ENCODE measurements at places on chromosomes 16 and 17.
A peak's percentile ranks its signal among the peaks of the same experiment; 100 is the strongest.

DNA sequence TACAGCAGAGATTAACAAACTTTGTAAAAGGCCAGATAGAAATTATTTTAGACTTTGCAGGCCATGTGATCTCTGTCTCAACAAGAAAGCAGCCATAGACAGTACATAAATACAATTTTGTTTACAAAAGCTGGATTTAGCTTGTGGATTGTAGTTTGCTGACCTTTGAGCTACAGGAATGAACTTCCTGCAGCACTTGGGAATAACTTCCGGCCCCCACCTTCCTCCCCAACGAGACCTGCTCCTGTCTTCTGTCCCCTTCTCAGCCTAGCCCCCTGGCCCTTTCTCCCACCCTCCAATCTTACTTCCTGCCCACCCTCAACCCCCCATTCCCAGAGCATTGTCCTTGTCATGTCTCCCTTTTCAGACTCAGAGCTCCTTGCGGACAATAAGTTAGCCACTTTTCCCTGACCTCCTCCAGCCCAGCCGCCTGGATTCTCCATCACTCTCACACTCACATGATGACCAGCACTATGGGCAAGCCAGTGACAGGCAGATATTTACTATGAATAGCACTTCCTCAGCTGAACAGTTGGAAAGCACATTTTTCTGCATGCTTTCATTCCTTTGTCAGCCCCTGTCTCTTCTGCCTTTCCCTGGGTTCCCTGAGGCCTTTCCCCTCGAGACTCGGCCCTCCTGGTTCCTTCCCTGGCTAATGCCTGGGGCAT, 27.6 kb upstream of the DLX3 start:
- DNase-seq = peak; percentile 53

DNA sequence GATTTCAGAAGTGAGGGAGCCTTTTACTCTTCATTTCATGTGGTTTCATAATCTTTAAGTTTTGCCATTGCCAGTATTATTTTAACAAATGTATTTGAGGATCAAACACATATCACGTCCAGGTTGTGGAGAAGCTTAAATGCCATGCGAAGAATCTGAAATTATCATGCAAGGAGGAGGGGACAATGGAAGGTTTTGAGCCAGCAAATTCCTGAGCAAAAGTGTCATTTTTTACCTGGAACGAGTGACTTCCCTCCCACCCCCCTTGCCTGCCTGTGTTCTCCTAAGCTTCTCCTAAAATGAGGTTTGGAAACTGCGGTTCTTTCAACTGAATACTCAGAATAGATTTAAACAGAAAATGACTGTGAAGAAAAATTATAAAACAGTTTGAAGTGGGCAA, 77.6 kb downstream of the C16orf95 start:
- DNase-seq = no peak

GRCh38 chr17:75069783-75070182, 18.0 kb upstream of the SLC16A5 start:
- DNase-seq = peak; percentile 53

DNA sequence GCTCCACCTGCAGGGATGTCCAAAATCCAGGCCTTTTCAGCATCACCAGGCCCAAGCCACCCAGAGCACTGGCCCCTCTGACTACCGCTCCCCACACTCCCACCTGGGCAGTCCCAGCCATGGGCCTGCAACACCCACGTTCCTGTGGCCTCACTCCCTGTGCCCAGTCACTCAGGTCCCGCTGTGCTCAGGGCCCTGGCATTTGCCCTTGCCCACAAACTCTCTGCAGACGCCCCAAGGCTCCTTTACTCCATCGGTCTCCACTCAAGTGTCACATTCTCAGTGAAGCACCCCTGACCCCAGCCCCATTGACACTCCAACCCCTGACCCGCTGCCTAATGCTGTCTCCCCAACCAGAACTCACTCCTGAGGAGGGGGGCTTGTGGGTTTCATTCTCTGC, 23.6 kb downstream of the MPG start:
- no peak for DNase-seq

GRCh38 chr17:27858621-27859305, 34.4 kb downstream of the LYRM9 start:
- DNase-seq = no peak

DNA sequence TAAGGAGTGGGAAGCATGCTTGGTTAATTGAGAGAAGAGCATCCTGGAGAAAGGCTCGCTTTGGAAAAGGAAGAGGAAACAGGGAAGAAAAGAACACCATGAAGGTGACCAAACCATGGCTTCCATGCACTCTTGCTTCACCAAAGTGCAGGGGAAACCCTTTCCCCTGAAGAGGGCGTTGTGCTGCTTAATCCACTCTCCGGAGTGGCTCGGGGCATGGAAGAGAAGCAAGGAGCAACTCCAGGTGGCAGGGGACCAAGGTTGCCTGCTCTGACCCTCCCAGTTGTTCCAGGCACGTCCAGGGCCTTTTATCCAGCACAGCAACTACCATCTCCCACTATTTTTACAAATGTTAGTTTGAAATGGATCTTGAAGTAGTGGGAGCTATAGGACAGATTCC, 108.1 kb downstream of the STX8 start:
- DNase-seq = no peak

DNA sequence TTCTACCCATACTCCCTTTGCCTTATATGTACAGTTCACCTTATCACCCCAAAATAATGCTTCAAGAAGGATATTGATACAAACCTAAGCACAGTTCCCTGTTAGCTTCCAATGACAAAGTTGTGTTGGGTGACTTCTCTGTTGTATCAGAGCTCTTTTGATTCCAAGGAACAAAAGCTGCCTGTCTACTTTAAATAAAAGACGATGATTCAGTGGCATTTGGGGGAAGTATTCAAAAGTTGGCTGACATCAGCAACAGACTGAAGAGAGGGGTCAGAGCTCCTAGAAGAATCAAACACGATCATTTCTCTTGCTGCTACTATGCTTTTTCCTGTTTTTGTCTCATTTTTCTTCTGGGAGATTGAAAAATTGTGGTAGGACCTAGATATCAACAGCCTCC, 69.4 kb upstream of the CA10 start:
- DNase-seq = no peak

GRCh38 chr17:63988127-63988478, 10.0 kb upstream of the PRR29 start:
- no peak for DNase-seq

GRCh38 chr16:79912592-79913310, 312.2 kb upstream of the MAF start:
- no peak for DNase-seq

- DNase-seq = no peak
Measured at GRCh38 chr16:86725401-86725800, 147.1 kb downstream of the FOXL1 start.

- DNase-seq = no peak
Measured at GRCh38 chr16:5509336-5509735, 411.7 kb upstream of the EEF2KMT start.

GRCh38 chr16:63856537-63856936, 1265.3 kb downstream of the CDH11 start:
- DNase-seq = no peak
